ENCODE measurements at places on chromosomes 2 and 18. TPM values are rescaled to one million over a fixed set of nuclear protein-coding genes. Genes with fewer than 3 reads are reported as not detected.

Gene IL18RAP
- 1.6 TPM for total RNA-seq

Gene MAPK4
- 13.5 TPM for total RNA-seq

Gene SLC14A1
- 96.9 TPM for total RNA-seq

Gene MOGAT1
- total RNA-seq: 102 TPM

Gene EML6
- total RNA-seq: 2.1 TPM

Gene MRPL44
- total RNA-seq: 26.5 TPM

Gene E2F6
- total RNA-seq: 9.0 TPM

Gene CEBPZOS
- 45.9 TPM for total RNA-seq

Gene NXPH2
- total RNA-seq: not detected

Gene DSG1
- total RNA-seq: 0.89 TPM

Gene TNFRSF11A
- total RNA-seq: 38.9 TPM

Gene UGT1A4
- total RNA-seq: 5.2 TPM

Gene KCNS3
- 6.5 TPM for total RNA-seq

Gene XRCC5
- total RNA-seq: 197 TPM

Gene ITGB6
- 48.8 TPM for total RNA-seq

Gene ESPNL
- total RNA-seq: 0.49 TPM

Gene EMX1
- total RNA-seq: 0.12 TPM

Gene KCNG3
- 0.12 TPM for total RNA-seq

Gene TEX44
- total RNA-seq: not detected

Gene MYO5B
- 63.1 TPM for total RNA-seq

Gene FHL2
- total RNA-seq: 59.1 TPM

Gene LRRTM1
- total RNA-seq: 1.2 TPM

Gene MC5R
- total RNA-seq: not detected

Gene RAB6C
- 0.23 TPM for total RNA-seq

Gene CNTNAP5
- total RNA-seq: 31.7 TPM

Gene GAL3ST2
- 26.4 TPM for total RNA-seq

Gene SOS1
- 42.1 TPM for total RNA-seq

Gene SCRN3
- total RNA-seq: 26.4 TPM

Gene TFCP2L1
- total RNA-seq: 73.0 TPM

Gene ROCK2
- 42.2 TPM for total RNA-seq

Gene PLGLB1
- 6.3 TPM for total RNA-seq

Gene PLA2R1
- 45.0 TPM for total RNA-seq

Gene NPPC
- not detected for total RNA-seq

Gene APLF
- total RNA-seq: 3.5 TPM

Gene TCF4
- total RNA-seq: 44.5 TPM

Data from mucosa of gallbladder (tissue), 1 donor.